ENCODE measurements at places on chromosomes 4 and X. TPM values are rescaled to one million over a fixed set of nuclear protein-coding genes. Genes with fewer than 3 reads are reported as not detected.

DNA sequence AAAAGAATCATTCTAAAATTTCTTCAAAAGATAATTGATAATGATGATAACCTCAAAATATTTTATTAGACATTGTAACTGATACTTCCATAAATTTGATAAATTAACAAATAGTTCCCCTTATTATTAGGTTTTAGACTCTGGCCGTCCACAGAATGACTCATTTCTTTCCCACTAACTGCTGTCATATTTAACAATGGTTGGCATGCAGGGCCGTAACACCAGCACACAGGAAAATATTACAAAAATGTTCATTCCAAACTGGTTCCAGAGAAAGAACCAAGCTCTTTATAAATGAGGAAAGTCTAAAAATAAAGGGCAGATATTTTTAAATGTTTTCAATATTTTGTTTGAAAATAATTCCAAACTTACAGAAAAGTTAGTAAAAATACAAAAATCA, 28.2 kb downstream of the WDFY3 start:
- DNase-seq = no peak

DNA sequence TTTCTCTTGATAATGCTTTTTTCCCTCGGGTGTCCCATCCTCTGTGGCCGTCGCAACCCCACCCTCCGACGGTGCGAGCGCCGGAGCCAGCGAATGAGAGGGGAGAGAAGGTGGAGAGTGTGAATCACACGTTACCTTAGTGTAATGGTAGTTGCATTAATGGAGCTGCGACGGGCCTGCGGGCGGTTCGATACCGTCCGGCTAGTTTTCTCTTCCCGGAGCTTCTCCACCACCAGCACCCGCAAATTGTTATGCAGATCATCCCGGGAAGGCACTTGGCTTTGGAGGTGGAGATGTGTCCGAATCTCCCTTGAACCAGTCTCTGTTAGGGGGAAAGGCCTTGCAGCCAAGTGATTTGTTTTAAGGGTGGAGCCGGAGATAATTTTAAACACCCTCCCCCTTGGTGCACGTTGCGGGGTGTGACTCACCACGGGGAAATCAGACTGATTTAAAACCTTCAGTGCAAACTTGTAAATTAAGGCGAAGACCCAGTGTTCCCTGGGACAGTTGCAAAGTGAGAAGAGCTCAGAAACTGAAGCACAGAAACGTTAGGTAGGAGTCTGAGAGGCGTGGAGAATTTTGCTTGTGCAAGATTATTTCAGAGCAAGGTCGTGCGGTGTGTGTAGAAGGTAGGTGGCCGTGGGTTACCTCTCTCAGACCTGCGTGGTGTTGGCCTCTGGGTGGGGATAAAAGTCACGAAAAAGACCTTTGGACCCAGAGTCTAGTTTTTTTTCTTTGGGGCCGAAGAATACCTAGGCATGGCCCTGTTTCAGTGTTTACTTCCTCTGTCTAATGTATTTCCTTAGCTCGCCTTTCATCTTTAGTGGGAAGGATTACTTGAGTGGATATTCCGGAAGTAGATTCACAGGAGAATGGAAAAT, 1.3 kb downstream of the AFF1 start:
- no peak for DNase-seq

DNA sequence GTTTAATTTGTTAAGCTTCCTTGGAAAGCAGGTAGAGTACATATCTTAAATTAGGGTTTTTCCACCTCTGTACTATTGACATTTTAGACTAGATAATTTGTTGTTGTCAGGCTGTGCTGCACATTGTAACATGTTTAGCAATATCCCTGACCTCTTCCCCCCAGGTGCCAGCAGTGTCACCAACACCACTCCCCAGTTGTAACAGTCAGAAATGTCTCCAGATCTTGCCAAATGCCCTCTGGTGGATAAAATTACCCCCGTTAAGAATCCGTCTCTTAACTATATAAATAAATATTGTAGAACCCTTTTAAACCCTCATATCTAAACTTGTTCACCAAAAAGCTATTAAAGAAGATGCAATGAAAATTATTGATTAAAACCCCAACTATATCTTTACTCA, 161.5 kb downstream of the ARHGAP6 start:
- DNase-seq = no peak

DNA sequence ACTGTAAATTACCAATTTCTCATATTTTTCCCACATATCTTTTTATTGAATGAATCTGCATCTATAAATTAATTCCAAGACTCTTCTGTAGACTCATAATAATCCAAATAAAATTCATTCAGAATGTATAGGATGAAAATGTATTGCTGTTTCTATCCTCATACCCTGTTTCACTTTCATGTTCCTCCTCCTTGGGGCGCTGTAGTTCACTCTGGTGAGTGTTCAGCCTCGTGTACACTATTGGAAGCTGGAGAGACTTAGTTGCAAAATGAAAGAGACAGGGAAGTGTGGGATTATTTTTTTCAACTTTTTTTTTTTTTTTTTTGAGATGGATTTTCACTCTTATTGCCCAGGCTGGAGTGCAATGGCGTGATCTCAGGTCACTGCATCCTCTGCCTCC, 296.1 kb downstream of the TLL1 start:
- DNase-seq = no peak

DNA sequence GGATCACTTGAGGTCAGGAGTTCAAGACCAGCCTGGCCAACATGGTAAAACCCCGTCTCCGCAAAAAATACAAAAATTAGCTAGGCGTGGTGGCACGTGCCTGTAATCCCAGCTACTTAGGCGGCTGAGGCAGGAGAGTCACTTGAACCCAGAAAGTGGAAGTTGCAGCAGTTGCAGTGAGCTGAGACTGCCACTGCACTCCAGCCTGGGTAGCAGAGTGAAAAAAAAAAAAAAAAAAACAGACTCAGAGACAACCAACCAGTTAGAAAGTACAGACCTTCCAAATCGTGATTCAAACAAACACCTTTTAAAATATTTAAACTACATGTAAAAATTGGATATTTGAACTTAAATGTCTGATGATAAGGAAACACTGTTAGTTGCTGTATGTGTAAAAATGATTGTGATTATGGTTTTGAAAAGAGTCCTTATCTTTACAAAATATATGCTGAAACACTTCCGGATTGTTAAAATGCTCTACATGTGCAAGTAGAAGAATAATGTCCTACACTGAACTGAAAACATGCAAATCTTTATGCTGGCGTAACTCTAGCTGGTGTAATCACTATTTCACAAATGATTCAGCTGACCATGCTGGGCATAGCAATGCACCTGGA, 37.8 kb downstream of the SH3KBP1 start:
- DNase-seq = no peak

- no peak for DNase-seq
Observed at GRCh38 chr4:832536-832935, 6.6 kb upstream of the CPLX1 start.

- no peak for DNase-seq
Observed at GRCh38 chrX:45540181-45540580, 339.5 kb upstream of the DIPK2B start.

DNA sequence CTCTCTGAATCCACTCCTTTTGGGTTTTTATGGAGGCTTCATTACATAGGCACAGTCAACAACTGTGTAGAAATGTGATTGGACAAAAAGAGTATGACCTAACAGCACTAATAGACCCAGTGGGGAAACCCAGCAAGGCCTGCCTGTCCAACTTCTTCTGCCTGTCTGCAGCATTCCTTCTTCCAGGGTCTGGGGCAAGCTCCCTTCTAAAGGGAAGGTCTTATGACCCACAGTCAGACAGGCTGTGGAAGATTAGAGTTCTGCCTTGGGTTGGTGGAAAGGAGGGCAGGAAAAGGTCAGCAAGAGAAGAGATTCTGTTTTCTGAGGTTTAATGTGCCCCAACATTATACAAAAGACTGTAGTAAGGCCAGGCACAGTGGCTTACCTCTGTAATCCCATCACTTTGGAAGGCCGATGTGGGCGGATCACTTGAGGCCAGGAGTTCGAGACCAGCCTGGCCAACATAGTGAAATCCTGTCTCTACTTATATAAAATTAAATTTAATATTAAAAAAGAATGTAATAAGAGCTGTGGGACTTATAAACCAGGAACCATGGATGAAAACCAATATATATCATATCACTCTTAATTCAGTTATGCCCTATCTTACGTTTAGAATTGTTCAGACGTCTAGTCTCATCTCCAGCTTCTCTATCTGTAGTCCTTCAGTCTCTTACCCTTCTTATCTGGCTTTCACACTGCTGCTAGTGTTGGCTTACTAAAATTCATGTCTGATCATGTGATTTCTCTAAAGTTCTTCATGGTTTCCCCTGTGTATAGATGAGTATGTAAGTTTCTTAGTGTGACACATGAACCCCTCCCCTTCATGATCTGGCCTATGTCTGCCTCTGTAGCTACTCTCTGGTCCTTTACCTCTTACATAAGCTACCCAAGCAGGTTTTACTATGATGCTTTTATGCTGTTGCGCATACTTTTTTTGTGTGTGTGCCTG, 6.2 kb downstream of the CLCN3 start:
- DNase-seq = no peak

- DNase-seq = no peak
Observed at GRCh38 chr4:184100297-184100885, 117.3 kb downstream of the ENPP6 start.

DNA sequence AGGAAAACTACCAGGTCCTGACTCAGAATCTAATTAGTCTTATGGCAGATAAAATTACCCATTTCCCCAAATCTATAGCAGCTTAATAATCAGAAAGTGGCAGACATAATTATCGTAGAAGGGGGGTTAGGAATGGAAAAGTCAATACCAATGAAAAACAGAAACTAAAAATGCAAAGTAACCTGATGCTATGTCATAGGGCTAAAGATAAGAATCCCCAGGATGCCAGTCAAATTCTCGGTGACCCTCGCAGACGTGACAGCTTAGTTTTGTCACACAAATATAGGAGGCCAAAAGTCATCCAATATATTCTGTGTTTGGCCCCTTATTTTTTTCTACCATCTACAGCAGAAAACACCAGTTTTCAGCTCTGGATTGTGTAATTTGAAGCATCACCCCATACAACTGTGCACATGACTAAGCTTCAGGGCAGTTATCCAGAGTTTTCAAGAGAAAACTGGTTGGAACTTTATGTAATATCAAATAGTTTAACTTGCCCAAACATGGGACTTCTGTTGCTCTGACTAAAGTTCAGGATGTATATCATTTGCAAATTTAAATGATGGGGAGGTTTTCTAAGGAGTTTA, 30.9 kb downstream of the RASSF6 start:
- DNase-seq = no peak

DNA sequence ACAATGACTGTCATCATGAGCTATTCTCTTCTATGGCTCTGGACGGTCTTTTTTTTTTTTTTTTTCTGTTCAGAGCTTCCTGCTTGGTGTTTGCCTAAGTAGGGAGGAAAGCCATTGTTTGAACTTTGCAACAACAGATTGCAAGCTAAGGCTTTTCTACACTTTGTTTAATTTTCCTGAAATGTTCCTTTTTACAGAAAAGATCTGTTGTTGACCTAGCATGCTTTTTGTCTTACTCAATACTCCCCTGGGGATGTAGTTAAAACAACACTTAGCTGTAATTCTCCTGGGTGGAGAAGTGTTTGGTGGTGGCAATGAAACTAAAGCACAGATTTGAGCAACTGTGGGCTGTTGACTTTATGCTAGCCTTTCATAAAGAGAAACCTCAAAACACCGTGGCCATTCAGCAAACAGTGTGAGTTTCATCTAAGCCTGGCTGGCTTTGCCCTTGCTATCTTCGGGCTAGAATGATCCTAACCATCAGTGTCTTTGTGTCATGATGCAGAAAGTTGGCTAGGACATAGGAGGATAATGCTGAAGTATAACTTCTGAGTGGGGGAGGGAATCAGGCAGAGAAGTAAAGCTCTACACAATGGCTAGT, 110.5 kb downstream of the ANXA3 start:
- no peak for DNase-seq

GRCh38 chr4:145061318-145061920, 36.6 kb downstream of the ANAPC10 start:
- no peak for DNase-seq

- DNase-seq = no peak
Observed at GRCh38 chr4:40626183-40626990, 3.3 kb downstream of the RBM47 start.

- no peak for DNase-seq
Observed at GRCh38 chr4:25926462-25926861, 12.4 kb downstream of the SMIM20 start.

- no peak for DNase-seq
Observed at GRCh38 chr4:85842540-85842939, 367.6 kb downstream of the ARHGAP24 start.

DNA sequence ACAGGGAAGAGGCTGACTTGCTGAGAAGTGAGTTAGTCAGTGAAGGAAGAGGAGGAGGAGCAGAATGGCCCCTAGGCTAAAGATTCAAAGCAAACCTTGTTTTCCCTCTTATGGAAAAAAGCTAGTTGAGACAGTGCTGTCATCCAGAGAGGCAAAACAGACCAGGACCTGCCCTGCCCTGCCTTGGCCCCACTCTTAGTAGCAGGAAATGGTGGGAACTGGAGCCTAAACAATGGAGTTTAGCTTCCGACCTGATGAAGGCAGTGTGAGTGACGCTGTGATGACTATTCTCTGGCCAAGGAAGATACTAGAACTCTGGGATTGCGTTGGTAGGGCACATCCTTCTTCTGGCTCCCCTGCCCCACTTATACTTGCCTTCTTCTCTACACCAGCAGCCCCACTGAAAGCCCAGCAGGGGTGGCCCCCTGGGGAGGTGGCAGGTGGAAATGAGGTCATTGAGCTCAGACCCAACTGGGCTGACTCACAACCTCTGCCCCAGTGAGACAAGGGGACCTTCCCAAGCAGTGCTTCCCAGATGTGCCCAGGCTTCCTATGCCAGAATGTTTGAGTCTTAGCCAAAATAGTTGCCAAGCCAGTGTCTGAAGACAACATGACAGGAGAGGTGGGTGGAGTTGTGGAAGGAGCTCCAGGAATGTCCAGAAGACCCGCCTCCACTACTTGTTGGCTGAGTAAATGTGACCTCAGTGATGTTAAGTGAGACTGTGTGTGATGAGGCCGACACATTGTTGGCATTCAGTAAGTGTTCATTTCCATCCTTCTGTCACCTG, 38.8 kb downstream of the MSN start:
- DNase-seq = no peak

DNA sequence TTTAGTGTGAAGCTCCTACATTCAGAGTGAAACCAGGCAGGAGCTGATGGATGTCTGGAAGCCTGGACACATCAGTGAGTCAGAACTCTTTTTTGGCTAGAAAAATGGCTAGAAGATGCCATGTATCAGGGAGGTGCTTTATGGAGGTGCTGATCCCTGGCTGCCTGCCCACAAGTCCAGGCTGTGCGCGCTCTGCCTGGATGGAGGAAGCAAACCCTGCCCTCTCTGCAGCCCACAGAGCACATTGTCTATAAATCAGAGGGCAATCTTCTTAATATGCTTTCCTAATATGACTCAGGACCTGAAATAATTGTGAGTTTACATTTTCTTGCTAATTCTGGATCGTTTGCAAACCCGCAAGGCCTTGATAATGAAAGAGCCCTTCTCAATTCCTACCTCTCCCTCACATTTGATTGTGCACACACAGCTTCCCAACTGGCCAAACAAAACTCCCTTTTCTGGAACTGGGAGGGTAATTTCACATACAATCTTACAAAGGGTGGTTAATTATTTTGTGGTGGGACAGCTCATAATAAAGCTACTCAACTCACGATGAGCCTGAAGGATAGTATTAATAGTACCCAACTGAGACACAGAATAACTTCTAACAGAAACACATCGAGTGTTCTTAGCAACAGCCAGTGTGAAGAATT, 11.7 kb downstream of the MFAP3L start:
- DNase-seq = no peak

C1QTNF7 gene
- total RNA-seq = 1.8 TPM

NPY2R gene
- not detected for total RNA-seq

GLRA2 gene
- total RNA-seq = not detected

CPLX1 gene
- 3.0 TPM for total RNA-seq

Measured in mesenteric fat pad (tissue), 1 donor.